ENCODE measurements at places on chromosomes 7 and 10.

- DNase-seq: no peak
Measured at GRCh38 chr10:4294271-4294670, 509.3 kb upstream of the KLF6 start.

DNA sequence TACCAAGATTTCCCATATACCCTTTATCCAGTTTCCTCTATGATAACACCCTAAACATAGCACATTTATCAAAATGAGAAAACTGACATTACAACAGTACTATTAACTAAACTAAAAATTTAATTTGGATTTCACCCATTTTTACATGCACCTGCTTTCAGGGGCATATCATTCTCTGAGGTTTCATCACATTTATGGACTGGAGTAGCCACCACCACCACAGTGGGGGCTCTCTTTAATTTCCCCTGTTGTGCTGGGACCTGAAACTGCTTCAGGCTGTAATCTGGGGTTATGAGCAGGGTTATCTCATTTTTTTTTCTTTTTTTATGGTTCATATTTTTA lies 637.9 kb upstream of the DPP6 start:
- no peak for DNase-seq

- DNase-seq: no peak
Measured at GRCh38 chr10:122505011-122505410, 43.7 kb downstream of the HTRA1 start.

DNA sequence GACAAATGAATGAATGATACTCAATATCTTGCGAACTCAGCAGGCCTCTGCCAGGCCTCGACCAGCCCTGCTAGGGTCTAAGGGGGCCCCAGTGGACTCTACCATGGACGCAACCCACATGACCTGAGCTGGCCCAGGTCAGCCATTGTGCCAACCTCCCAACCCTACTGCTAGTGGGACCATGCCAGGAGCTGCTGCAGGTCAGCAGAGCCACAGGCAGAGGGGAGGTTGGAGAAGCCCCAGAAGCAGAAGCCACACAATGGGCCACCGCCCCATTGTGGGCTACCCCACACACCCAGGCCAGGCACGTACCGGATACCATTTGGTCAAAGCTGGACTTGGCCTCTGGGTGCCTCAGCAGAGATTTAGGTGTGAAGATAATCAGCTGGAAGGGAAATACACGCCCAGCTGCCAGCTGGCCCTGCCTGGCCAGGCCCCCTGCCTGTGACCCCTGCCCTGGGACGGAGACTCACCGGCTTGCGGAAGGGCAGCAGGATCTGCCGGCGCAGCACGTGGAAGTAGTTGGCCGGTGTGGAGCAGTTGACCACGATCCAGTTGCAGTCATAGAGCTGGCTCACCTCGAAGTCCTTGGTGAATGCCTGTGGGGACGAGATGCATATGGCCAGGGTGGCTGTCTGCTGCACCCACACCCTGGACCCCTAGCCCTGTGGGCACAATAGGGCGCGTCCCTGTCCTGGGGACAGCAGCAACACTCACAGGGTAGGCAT lies 24.5 kb downstream of the OGDHL start:
- no peak for DNase-seq

DNA sequence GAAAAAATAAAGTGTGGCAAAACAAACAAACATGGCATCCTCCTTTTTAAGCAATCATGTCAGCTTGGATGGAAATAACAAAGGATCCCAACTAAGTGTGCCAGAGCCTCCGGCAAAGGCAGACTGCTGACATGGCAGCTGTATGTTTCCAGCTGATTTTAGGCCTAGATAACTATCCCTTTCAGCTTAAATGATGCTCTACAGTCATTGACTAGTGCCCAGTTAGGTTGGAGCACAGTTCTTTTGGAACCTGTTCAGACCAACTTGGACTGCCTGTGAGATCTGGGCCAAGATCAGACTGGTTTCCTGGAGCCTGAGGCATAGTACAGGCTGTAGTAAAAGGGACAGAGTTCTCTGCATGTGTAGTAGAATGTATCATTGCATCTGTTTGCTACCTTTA lies 128.7 kb downstream of the DYNC1I1 start:
- DNase-seq: no peak

GRCh38 chr7:28908775-28909174 lies 49.4 kb downstream of the TRIL start:
- no peak for DNase-seq

DNA sequence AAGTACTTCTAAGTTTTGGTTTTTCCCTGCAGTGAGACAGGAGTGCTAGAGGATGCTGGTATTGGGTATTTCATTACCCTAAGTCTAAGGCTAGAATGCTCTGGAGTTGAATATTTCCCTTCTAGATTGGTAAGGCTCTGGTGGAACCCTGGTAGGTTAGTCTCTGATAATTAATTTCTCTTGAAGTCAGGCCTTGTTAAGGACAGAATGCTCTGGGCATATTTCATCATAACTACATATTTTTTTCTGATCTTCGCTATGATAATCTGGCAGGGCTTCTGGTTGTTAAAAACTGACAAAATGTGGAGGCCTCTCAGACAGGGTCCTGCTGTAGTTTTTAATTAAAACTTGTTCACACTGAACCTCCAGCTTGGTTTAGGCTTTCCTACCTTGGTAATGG lies 83.8 kb downstream of the CDK13 start:
- no peak for DNase-seq
